ENCODE measurements at places on chromosomes 7 and 10. TPM values are rescaled to one million over a fixed set of nuclear protein-coding genes. Genes with fewer than 3 reads are reported as not detected.

- no peak for DNase-seq
Measured at GRCh38 chr7:127704211-127704610, 52.2 kb downstream of the SND1 start.

DNA sequence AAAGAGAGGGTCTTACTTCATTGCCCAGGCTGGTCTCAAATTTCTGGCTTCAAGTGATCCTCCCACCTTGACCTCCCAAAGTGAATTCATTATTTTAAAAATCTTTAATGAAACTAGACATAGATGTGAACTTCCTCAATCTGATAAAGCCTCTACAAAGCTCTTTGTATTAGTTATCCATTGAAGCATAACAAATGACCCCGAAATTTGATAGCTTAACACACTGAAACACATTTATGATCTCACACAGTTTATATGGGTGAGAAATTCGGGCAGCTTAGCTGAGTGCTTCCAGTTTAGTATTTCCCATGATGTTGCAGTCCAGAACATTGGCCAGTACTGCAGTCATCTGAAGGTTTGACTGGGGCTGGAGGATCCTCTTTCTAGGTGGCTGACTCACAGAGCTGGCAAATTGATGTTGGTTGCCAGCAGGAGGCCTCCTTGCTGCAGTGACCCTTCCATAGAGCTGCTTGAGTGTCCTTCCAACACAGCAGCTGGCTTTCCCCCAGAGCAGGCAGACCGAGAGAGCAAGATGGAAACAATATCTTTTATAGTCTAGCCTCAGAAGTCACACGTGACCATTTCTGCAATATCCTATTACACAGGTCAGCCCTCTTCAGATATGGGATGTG is 16.6 kb upstream of the WNT8B start:
- no peak for DNase-seq

GRCh38 chr10:80280071-80280800 is 9.2 kb downstream of the MAT1A start:
- peak; percentile 54 for DNase-seq

DNA sequence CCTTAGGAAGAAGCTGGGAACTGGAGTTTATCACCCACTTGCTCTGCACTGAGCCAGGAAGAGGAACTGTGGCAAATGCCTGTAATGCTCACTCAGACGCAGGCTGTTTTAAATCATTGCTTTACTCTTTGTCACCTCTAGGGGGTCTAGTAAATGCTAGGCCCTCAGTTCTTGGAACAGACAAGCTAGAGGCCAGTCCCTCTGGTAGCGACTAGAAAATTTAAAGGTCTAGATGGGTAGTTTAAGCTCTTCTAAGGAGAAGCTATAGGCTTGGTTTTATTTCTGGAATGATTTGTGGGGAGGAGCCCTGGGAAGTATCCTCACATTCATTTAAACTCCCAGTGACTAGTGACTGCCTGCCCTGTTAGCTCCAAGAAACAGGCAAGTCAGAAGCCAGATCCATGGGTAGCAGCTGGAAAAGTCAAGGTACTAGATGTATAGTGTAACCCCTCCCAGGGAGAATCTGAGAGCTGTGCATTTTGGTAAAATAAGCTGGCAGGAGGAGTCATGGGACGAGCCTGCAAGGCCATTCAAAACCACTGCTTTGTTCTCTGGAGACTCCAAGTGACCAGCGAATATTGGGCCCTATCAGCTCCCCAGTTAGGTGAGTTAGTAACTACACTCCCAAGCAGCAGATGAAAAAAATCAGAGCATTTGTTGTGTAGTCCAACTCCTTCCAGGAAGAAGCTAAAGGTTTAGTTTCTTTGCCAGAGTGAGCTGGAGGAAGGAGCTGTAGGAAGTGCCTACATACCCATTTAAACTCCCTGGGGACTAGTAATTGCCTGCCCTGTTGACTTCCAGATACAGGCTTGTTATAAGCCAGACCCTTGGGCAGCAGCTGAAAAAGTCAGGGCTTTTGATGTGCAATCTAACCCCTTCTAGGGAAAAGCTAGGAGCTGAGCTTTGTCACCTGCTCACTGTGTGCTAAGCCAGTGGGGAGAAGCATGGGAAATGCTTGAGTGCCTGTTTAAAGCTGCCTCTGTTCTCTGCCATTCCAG is 68.9 kb downstream of the DYNC1I1 start:
- no peak for DNase-seq

DNA sequence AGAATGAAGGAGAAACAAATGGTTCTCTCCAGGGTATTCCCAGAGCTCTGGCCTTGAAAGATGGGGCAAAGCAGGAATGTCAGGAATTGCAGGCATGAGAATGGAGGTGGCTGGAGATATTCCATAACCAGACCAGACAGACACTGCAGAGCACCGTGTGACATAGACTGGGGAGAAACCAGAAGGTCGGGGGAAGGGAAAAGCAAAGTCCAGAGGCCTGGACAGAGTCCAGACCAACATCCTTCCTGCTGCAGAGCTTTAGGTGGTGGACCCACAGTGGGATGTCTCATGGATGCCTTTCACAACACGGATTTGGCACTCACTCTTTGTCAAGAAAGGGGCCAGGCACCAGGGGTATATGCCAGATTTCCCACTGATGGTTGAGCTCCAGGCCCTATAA is 177.2 kb upstream of the INHBA start:
- no peak for DNase-seq

- no peak for DNase-seq
Measured at GRCh38 chr7:99170730-99171074, 26.8 kb upstream of the SMURF1 start.

DNA sequence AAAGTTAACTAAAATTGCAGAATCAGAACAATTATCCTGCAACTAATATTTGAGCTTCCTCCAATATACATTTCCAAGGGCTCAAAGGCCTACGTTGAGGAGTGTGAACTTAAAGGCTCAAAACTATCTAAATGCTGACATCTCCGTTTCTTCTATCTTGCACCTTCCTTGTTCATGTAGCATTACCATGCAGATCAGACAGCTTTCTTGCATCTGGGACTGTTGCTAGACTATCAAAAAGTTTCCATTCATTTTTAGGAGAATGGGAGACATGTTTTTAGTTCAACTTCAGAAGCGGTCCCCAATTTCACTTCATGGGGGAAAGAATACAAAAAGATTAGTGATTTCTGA is 2.9 kb downstream of the ANKRD1 start:
- DNase-seq: no peak

DNA sequence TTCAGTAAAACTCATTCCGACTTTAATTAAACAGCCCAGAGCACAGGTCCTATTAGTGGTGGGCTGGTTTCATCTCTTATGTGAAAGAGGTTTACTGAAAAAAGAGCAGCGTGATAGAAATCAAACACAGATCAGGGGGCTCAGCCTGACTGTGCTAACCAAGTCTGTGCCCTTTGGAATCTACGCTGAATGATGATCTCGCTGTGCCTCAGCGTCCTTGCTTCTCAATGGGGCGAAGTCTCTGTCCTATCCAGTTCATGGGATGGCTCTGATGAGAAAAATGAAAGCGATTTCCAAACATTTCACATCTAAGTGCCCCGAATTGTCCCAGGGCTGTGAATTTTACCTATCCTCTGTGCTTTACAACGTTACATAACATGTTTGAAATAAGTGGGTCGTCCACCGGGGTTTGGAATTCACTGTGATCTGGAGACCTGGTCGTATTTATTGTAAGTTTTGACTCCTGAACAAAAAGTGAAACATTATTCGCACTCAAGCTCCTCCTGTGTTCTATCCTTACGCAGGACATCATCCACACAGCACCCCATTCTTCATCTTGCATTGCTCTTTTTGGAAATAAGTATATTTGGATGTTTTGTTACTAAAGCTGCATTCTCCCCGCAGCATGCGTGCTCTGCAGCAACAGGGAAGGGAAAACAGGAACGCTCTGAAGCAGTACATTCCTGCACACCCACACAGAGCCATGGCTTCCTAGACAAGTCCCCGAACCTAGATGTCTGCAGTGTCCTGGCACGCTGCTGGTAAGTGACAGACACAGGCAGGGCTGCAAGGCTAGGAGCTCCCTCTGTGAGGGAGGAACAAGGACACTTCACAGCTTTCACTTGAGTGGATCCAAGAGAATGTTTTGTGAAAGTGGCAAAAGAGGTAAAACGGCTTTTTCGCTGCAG is 83.5 kb downstream of the SLC37A3 start:
- DNase-seq: no peak

DNA sequence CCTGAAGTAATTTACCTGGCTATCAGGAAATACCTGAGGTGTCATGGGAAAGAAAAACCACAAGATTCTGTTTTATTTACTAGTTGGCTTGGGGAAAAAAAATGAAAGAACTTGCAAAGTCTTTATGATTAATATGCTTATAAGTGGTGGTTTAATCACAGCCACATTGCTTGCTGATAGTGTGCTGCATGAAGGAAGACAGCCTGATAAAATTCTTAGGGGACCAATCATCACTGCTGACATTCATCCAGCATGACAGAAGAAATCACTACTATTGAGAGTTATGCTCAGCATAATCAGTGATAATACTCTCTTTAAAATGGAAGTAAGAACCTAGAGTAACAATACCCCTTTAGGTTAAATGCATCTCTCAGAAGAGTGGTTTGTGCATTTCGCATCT is 150.2 kb upstream of the LRRN3 start:
- no peak for DNase-seq

DNA sequence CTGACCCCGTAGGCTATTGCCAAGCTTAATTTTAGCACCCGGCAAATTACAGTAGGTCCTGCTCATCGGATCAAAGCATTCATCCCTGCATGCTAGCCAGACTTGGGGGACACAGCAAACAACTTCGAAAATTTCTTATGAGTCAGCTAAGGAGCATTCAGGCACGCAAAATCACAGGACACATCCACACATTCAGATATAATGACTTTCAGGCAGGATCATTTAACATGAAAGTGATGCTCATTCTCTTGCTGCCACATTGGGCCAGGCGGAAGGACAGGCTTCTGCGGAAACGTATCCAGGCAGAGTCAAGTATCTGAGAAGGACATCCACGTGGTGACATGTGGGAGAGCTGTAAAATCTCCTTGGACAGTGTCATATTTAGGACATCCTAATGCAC is 474.0 kb upstream of the NRP1 start:
- no peak for DNase-seq

- no peak for DNase-seq
Measured at GRCh38 chr7:140025814-140026433, 36.8 kb downstream of the PARP12 start.

- DNase-seq: no peak
Measured at GRCh38 chr10:22259280-22259679, 41.5 kb upstream of the EBLN1 start.

- no peak for DNase-seq
Measured at GRCh38 chr7:601595-602340, 82.1 kb upstream of the PDGFA start.

GRCh38 chr10:71984809-71985388 is 20.7 kb downstream of the CHST3 start:
- no peak for DNase-seq

DNA sequence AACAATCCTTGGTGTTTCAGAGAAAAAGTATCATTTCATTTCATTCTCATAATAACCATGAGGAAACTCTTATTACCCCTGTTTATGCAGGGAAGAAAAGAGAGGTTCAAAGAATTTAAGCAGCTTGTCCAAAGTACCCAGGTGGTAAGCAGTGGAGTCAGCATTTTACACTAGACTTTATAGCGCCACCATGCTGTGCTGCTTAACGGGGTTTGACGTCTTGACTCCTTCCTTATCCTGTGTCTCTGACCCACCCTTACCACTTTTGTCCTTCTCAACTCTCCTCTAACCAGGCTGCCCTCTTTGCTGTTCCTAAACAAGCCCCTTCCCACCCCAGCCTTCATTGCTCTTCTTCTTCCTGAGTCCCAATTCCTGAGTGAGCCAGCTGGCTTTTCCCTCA is 117.0 kb upstream of the AHR start:
- DNase-seq: no peak

DNA sequence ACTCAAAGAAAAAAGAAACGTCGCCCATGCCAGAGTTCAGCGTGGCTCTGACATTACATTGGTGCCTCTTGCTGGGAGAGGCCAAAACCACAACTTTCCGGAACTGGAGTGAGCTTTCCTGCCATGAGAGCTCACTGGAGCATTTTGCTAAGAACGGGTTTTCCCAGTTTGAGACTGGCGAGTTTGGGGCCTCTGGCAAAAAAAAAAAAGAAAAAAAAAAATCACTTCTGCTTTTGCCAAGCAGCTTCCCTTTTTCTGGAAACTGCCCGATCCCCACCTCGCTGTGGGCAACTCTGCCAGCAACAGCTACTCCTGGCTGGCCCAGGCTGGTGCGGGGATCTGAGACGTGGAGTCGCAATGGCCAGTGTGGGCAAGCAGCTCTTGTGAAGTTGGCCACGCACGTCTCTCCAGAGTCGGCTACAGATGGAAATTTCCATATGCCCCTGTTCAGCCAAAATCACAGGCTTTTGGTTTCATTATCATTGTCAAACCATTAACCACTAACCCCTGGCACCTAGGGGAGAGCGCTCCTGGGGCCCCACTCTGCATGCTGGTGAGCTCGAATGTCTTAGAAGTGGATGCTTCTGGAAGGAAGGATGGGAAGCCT is 25.7 kb downstream of the PRKAG2 start:
- DNase-seq: peak; percentile 83

DNA sequence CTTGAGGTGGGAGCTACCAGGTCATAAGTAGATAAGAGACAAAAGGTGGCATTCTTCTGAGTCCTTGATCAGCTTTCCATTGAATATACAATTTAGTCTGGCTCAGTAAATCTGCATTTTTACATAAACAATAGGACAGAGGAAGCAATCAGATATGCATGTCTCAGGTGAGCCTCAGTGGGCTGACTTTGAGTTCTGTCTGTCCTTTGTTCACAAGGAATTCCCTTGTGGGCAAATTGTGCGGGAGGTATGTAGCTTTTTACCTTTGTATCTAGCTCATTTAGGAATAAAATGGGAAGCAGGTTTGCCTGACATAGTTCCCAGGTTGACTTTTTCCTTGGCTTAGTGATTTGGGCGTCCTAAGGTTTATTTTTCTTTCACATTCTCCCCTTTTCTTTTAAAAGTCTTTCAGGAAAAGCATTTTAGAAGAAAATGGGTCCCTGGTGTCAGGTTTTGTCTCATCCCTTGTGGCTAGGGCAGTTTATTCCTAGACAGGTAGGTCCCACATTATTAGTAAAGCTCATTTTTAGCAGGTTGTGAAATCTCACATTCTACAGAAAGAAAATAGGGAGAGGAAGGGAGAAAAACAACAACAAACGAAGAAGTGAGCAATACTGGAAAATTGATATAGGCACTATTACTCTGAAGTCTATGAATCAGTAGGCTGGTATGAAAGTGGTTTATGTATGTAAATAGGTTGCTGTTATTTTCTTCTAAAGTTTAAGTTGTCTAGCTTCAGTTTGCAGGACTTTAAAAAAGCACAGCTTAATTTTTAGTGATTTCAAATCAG is 16.5 kb downstream of the SPAM1 start:
- no peak for DNase-seq

GRCh38 chr7:30074422-30075030 is 46.3 kb downstream of the PLEKHA8 start:
- no peak for DNase-seq

Gene TMEM273
- total RNA-seq: 16.6 TPM

Gene CCL24
- total RNA-seq: not detected

Gene CNTNAP2
- 0.22 TPM for total RNA-seq

Gene STK31
- total RNA-seq: 0.35 TPM

Gene MMRN2
- total RNA-seq: 28.0 TPM

Gene SDK1
- total RNA-seq: 0.32 TPM
